Activated naive CD4-positive, alpha-beta T cell treated with anti-CD3 and anti-CD28 coated beads, Interleukin-2, amount 50 U/mL, for 72 hours (primary cell): ENCODE measurements at places on chromosomes 7 and 10. TPM values are rescaled to one million over a fixed set of nuclear protein-coding genes. Genes with fewer than 3 reads are reported as not detected.

The OGDHL gene
- 0.27 TPM for total RNA-seq

The OR2A12 gene
- total RNA-seq: not detected

The LYZL1 gene
- total RNA-seq: not detected

DNA sequence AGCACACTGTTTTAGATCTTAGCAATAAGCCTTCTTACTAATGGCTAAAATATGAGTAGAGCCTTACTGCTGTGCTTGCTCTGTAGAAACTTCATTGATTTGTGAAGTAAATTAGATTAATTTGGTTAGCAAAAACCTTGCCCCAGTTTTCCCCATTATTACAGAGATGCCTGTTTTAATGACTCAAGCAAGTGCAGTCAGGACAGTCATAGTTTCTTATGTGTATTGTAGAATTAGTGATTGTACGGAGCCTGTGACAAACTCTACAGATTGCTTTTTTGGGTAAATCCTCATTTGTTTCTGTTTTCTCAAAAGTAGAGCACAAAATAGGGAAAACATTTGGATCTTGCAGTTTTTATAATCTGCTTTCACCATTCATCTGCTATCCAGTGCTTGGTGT is 7.0 kb downstream of the TAX1BP1 start:
- DNase-seq: no peak

GRCh38 chr7:87885018-87885417 is 8.7 kb downstream of the DBF4 start:
- DNase-seq: no peak
